Stimulated activated CD4-positive, alpha-beta T cell treated with anti-CD3 and anti-CD28 coated beads, Interleukin-12 subunit alpha, Interleukin-12 subunit beta, amount 100 ng/mL, for 24 hours (primary cell): ENCODE measurements at places on chromosomes 1 and 21.

- no peak for DNase-seq
These were observed 53.5 kb upstream of the CHODL start for GRCh38 chr21:18191139-18191538.

DNA sequence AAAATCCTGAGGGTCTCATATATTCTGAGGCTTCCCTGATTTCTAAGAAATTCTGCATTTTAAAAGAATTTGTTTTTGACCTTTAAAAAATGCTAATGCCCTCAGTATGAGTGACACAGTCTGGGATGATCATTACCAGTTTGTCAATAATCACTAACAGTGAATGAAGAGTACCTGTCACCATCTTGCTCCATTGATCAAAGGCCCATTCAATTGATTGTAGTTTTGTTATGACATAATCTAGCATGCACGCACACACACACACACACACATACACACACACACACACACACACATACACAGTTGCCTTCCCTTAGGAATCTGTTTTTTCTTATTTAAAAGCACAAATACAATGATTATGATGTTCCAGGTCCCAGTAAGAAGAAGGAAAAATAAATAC, 250.4 kb downstream of the NFIA start:
- DNase-seq = no peak

DNA sequence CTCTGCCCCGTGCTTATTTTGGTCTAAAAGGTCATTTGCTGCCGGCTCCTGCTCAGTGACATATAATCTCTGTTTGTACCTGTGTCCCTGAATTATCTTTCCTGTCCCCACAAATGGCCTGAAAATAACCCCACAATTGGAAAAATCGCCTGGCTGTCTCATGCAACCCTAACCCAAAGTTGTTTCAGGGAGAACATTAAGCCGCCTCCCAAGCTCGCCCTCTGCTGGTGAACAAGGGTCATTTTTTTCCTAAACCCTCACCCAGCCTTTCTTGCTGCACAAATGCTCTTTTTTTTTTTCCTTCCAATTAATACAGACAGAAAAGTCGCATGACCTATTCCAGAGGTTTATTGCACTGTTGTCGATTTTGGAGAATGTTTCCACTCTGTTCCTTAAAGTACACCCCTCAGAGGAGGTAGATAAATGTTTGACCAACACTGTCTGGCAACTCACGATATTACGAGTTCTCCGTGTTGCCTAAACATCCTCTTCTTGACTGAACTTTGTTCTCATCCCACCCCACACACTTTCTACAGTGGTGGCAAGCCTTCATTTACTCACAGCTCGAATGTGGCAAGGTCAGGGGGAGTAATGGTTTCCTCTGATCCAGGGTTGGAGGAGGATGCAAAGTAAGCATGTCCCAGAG, 148.7 kb downstream of the ZZZ3 start:
- DNase-seq = peak; percentile 30

GRCh38 chr1:161171191-161171590, 5.0 kb downstream of the PPOX start:
- no peak for DNase-seq

DNA sequence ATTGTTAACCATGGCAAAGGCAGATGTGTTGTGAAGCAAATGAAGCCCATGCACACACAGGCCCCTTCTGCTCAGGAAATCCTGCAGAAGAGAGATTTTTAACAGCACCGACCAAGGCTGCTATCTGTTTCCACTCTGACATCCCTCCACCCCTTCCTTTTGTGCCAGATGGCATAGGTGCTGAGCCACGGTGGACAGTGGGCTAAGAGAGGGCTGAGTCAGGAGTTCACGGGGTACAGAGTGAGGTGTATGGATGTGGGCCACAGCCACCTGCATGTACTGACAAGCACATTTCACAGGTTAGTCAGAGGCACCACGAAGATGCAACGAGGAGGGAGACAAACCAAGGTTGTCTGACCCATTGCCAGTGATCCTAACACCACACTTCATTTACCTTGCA, 9.5 kb downstream of the RSPH1 start:
- DNase-seq = no peak

DNA sequence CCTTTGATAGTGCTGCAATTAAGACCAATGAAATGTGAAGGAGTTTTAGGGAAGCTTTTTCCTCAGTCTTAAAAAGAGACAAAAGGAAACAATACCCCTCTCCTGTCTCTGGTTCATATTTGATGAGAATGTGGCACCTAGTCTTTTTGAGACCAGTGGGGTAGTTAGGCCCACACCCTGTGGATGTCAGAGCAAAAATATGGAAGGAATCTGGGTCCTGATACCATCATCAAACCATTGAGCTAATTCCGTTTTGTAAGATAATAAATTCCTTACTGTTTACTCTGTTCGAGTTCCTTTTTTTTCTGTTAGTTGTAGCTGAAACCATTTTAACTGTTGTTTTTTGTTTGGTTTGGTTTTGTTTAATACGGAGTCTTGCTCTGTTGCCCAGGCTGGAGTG, 33.3 kb downstream of the PTPRC start:
- DNase-seq = no peak

DNA sequence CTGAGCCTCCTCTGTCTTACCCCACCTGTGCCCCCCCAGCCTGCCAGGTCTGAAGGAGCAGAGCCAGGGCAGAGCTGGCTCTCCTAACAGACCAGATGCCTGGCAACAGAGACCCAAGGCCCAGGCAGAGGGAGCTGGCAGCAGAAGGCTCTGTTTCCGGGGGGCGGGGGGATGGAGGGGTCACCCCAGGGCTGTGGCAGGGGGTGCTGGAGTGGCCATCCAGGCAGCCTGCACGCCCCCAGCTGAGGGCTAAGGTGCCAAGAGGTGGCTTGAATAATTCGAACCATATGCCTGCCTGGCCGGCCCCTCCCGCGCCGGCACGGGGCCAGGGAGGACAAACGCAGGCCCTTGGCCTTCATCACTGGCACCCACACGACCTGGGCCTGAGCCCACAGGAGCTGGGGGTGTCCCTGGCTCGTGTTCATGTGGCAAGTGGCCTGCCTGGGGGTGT, 16.0 kb upstream of the PLEKHG5 start:
- no peak for DNase-seq

DNA sequence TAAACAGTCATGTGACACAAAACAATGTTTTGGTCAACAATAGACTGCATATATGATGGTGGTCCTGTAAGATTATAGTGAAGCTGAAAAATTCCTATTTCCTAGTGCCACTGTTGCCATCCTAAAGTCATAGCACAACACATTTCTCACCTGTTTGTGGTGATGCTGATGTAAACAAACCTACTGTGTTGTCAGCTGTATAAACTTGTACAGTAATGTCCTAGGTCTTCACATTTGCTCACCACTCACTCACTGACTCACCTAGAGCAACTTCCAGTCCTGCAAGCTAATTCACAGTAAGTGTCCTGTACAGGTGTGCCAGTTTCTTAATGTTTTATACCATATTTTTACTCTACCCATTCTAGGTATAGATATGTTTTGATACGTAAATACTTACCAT, 326.1 kb upstream of the USP24 start:
- DNase-seq = no peak

DNA sequence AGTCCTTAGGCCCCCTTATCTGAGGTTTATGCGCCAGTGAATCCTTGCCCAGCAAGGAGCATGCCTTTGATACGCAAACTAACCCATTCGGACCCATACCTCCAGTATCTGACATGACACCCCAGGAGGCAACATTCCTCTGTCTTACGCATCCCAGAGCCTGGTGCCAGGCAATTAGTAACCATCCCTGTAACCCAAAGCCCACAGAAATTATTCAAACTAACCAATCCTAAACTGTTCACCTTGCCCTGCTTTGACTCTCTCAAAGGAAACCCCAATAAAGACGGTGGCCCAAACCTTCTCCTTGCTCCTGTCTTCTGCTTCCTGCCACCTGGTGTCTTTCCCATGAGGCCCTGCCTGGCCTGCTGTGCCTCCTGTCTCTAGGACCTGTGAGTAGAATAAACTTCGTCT, 36.4 kb downstream of the ZNF496 start:
- DNase-seq = no peak

DNA sequence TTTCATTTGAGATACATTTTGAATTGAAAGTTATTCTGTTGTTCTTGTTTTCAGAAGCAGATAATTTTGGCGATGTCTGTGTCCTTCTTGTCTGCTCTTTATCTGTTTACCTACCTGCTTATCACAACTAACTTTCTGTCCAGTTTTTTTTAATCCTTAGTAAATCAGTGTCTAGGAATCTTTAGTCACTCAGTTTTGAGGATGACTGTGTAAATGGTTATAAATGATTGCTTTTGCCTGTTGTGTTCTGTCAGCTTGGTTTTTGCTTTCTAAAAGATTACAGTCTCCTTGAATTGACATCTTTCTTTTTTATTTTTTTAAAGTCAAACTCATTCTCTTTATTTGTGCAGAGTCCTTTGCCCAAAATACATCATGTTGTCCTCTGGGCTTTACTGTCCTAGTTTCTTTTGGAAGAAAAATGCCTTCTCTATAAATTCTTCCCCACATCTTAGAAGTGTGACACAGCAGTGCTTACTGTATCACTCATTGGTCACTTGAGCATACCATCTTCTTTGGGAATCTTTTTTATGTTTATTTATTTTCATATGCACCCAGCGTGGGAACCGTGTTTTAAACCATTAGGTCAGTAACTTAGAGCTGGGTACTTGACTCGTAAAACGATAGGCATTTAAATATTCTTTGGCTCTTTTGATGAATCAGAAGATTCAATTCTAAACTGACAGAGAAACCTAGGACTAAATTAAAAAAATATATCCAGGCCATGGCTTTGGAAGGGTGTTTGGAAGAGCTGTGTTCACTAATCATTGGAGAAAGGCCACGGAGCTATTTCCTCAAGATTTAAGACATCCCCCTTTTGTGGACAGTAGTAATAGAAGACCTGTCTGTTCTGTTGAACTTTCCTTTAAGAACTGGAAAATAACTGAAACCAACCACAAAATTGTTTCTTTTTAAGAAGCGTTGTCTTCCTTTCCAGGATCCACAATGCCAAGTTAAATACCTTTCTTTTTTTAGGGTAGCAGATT, 20.9 kb downstream of the LAMC1 start:
- DNase-seq = no peak

GRCh38 chr21:38048167-38048566, 131.9 kb upstream of the KCNJ6 start:
- no peak for DNase-seq

DNA sequence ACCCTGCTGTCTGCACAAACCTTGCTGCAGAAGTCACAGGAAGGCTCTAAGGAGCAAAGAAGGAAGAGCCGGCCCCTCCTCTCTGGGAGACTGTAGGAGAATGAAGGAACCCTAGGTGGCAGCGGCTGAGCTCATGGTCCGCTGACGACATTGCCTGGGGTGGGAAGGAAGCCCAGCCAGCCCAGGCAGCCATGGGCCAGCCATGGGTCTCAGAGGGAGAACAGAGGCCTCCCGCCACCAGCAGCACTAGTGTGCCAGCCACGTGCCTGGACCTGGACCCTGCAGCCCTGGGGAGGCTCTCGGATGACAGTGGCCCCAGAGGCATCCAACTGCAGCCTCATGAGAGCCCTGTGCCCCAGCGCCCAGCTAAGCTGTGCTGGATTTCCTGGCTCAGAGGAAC, 49.2 kb upstream of the POFUT2 start:
- DNase-seq = no peak

- DNase-seq = no peak
These were observed 160.5 kb downstream of the LRRC7 start for GRCh38 chr1:69728206-69728605.

DNA sequence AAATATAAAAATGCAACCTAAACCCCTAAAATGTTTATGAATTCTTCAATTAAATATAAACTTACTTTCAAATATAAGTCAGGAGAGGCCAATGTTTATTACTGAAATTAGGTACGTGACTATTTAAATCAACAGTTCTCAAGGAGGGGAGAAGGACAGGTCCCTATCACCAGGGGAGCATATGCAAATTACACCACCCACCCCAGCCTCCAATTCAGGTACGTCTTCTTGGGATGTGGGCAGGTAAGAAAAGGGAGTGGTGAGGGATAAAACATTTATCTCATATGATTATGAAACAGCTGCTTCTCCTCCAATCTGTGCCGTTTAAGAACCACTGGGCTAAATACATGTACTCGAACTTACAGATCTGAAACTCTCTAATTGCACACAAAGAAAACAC, 3.4 kb downstream of the COP1 start:
- no peak for DNase-seq

GRCh38 chr1:25811384-25812082, 8.2 kb upstream of the MTFR1L start:
- DNase-seq = no peak

- DNase-seq = no peak
These were observed 367.1 kb upstream of the ADGRL4 start for GRCh38 chr1:79373481-79374125.

GRCh38 chr1:153483776-153484175, 23.3 kb upstream of the S100A7 start:
- DNase-seq = no peak

DNA sequence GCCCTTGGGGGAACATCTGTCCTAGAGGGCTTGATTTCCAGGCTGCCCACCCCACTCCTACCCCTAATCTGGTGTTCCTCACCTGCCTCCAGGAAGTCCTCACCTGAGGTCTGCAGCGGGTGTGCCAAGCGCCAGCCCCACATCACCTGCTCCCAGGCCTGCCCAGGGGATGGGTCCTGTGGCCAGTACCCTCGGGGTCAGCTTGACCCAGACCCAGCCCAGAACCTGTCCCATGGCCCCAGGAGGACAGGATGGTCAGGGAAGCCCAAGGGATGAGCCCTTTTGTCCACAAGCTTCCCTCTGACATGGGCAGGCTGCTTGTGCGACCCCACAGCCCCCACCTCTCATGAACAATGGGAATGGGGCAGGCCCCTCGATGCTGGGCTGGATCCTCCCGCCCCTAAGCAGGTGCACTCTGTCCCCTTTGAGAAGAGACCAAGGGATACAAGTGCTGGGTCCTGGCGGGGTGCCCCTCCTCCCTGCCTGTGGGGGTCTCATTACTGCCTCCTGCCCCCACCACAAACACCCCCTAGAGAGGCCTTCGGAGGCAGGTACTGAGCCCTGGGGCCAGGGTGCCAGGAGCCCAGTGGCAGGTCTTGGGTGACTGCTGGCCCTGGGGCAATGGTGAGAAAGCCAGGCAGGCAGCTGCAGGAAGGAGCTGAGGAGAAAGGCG, 3.2 kb downstream of the MIB2 start:
- no peak for DNase-seq

GRCh38 chr1:108057541-108057940, 92.6 kb upstream of the VAV3 start:
- no peak for DNase-seq

GRCh38 chr1:41862384-41863221, 56.1 kb downstream of the HIVEP3 start:
- peak; percentile 53 for DNase-seq

DNA sequence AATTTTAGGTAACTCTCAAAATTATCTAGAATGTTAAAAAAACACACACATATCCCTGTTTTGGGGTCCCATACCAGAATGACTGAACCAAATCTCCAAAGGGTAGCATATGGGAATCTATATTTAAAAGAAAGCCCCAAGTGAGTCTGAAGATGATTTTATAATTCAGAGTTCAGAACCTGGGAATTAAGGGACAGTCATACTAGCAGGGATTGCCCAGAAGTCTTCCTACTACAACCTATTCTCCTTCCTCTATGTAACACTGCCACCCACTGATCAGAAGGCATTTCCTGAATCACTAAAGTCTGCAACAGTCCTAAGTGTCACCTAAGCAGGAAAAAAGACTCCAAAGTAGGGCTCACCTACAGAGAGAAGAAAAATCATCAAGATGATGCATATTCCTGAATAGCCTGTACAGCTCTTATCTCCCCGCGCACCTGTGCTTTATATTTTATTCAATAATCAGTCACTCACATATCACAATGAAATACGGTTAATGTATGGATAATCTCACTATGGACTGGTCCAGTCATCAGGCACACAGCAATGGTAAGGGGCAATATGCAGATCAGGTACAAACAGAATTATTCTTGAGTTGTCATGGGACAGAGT, 4.9 kb downstream of the RGS1 start:
- DNase-seq = no peak
